ENCODE measurements at places on chromosomes 6 and 20.

GRCh38 chr20:37534401-37535157, 6.9 kb upstream of the BLCAP start:
- DNase-seq = peak; percentile 69

- DNase-seq = no peak
Measured at GRCh38 chr6:118639054-118639964, 12.1 kb downstream of the CEP85L start.

DNA sequence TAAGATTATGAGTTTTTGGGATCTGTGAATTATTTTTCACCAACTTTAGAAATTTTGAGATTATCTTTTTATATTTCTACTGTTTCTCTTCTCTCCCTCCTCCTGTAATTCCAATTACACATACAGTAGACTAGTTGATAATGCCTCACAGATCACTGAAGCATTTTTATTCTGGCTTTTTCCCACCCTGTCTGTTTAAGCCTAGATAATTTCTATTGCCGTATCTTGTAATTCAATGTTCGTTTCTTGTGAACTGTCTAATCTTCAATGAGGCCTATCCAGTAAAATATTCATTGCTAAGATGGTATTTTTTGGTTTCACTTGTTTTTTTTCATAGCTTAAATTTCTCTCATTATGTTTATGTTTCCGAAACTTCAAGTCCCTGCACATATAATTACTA, 12.0 kb downstream of the MDN1 start:
- DNase-seq = no peak

GRCh38 chr20:64166721-64167615, 2.7 kb downstream of the MYT1 start:
- DNase-seq = no peak

- DNase-seq = no peak
Measured at GRCh38 chr20:11305406-11305805, 612.3 kb upstream of the BTBD3 start.

DNA sequence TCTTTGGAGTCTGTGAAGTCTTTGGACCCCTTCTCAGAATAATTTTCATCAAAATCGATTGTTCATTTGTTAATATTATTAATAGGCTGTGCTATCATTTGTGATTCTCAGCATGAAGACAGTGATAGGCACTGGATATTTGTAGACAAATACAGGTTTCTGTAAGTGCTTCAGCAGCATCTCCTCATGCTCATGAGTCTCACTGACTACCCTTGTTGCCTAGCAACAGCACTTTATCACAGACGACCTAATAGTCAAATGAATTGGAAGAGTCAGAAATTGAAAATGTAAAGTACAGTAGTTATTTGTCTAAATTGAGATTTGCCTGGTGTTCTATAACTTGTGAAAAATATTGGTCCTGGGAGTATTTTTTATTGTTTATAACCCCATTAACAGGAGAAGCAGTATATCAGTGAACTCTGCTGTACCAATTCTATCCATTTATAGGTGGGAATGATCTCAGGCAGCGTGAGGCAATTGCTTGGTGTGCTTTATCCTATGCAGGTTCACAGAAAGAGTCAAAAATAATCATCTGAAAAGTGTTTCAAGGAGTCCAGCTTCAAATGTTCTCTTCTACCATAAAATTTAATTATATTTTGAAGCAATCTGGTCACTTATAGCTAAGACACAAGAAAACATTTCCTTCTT, 684.6 kb downstream of the RFPL4B start:
- DNase-seq = no peak

DNA sequence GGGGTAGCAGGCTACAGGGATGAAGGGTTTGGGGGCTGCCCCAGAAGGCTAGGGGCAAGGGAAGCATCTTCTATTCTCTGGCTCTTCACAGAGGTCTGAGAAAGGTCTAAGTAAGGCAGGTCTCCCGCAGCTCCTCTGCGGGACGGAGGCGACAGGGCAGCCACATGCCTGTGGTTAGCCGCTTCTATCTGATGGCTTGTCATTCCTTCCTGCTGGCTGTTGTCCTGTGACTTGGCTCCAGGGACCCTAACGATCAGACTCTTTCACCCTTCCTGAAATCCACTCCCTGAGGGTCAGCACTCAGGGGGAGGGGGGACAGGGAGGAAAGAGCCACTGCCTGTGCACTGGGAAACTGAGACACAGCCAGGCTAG, 673 bp downstream of the CST7 start:
- no peak for DNase-seq

DNA sequence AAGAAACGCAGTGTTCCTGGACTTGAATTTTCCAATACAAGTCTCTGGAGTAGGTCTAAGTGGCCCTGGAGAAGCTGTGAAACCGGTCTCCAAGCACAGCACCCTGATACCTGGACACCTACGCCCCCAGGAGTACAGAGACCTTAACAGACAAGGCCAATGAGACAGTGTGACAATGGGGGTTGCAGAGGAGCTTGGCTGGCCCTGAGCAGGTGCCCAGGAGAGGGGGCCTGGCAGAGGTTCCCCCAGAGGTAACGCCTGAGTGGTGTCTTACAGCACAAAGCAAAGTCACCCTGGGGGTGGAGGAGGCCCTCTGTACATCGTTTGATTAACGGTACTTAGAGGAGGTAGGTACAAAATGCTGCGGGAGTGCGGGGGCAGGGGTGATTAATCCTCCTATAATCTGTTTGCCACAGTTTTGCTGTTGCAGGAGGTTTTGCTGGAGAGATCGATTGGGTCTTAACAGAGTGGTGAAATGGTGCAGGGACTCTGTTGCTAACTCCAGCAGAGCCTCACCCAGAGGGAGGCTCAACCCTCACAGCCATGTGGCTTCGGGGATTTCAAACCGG, 37.3 kb upstream of the APCDD1L start:
- no peak for DNase-seq

GRCh38 chr6:141598487-141598886, 534.2 kb upstream of the GJE1 start:
- DNase-seq = no peak

DNA sequence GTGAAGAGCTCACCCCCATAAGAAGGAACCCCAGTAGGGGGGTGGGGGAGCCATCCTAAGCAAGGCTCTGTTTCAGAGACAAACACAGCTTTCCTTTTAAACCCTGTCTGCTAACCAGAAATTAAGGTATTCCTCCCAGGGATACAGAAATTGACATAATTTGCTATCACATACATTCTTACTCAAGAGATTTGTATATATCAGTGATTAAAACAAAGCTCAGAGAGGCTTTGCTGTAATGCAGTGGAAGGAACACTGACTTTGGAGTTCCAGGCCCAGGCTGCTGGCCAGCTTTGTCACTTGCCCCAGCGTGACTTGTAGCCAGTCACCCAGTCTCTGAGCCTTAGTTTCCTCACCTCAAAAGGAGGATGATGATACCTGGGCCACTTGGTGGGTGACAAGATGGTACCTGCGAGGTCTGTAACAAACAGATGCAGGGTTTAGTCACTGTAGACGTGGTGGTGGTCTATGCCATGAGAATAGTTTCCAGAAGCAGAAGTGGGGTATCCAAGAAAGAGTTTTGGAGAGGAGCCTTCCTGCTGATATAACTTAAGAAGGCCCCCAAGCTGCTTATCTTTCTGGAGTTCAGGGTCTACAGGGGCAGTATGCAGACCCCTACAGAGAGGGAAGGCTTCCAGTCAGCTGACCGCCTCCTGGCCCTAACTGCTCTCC, 3.2 kb upstream of the FOXF2 start:
- DNase-seq = no peak

GRCh38 chr6:19454001-19454720, 383.0 kb upstream of the ID4 start:
- no peak for DNase-seq

- no peak for DNase-seq
Measured at GRCh38 chr20:31704225-31705119, 18.2 kb downstream of the BCL2L1 start.

GRCh38 chr6:108559884-108560462, 744 bp upstream of the FOXO3 start:
- peak; percentile 76 for DNase-seq

DNA sequence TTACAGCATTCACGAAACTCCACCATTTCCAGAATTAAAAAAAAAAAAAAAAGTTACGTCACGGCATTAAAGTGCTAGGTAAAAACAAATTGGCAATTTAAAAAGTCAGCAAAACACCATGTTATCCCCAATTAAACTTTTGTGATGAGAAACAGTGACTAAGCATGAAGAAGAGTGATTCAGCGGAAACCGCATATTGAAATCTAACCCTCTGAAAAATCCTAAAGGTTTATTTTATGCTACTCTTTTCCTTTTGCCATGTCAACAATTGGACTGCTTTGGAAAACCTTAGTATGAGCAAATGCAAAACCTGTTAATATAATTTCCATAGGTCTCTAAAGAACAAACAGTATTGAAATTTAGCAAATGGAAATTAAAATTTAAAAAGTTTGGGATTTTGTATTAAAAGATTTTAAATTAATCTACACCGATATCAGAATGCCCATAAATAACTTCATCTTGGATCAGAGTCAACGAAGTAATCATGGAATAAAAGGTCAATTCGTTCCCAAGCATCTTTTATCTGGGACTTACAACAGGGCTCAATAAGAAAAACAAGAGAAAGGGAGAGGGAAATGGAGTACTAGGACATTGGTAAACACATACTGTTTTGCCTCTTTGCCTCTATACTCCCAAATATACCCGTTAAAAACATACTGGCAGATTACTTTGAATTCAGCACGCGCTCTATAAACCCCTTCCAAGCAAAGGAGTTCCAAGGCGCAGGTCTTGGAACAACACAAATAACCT, 1.1 kb downstream of the FBXO30 start:
- DNase-seq = peak; percentile 52

GRCh38 chr6:69985180-69985579, 118.8 kb downstream of the COL19A1 start:
- DNase-seq = no peak

DNA sequence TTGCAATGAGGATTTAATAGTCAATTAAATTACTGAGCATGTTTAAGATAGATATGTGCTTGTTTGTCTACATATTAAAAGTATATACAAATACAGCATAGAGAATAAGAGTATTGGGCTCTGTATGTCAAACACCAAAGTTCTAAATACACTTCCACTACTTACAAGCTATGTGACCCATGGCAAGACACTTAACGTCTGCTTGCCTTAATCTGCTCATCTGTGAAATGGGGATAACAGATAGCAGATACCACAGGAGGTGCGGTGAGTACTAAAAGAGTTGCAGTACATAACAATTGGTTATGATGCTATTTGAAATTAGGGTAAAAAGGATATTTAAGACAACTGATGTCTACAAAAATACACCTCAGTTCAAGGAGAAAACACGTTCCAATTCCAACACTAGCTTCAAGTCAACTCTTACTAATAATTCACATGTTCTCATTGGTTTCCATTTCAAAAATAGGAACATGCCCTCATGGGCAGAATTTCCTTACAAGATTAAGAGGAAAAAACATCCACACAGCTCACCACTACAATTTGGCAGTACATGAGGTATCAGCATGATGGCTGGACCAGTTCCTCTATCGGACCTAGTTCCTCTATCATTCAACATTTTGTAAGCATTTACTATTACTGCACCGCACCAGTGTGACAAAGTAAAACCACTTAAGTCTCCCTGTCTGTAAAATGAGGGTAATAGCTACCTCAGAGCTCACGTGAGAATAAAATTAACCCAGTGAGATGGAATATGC, 101.1 kb downstream of the SMLR1 start:
- no peak for DNase-seq

DNA sequence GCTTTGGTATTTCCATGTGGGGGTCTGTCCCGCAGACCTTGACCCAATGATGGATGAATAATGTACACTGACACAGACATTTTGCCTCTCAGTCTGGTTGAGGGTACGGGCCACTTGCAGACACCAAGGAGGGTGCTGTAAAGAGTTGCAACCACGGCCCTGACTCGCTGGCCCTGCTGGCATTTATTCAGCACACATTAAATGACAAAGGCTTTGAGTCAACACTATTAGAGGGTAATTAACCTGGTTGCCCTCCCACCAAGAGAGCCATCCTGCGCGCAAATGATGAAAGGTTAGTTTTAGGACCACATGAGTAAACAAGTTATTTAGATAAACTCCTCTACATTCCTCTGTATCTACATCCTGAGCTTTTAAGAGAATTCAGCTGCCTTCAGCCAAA, 308.9 kb upstream of the MMS22L start:
- no peak for DNase-seq

GRCh38 chr6:13863699-13864155, 49.4 kb upstream of the MCUR1 start:
- DNase-seq = no peak

- no peak for DNase-seq
Measured at GRCh38 chr6:144265061-144265357, 20.1 kb upstream of the UTRN start.

GRCh38 chr6:87213364-87213763, 58.0 kb downstream of the ZNF292 start:
- DNase-seq = no peak

- DNase-seq = no peak
Measured at GRCh38 chr6:87573307-87574024, 16.3 kb downstream of the RARS2 start.

DNA sequence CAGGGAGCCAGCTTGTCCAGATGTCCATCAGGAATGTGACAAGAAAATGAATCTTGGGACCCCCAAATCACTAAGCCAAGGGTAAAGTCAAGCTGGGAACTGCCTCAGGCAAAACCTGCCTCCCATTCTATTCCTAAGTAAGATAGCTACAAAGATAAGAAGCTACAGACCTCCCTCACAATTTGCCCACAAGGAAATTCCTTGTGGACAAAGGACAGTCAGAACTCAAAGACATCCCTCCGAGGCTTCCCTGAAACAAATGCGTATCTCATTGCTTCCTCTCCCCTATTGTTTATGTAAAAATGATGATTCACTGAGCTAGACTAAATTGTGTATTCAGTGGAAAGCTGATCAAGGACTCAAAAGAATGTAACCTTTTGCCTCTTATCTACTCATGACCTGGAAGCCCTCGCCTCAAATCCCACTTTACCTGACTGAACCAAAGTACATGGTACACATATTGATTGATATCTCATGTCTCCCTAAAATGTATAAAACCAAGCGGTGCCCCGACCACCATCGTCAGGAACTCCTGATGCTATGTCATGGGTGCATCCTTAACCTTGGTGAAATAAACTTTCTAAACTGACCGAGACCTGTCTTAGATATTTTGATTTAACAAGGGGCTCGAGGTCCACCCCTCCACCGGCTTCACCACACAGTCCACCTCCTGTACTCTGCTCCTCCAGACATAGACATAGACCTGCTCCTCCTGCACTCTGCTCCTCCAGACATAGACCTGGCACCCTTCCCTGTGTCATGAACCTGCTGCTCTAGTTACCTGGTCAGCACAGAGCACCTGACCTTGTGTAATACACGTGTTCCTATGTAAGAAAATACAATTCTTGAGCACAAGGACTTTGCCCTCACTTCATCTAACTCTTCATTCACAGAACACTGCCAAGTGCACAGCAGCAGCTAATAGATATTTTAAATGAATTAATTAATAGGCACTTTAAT, 81.4 kb downstream of the WDR27 start:
- peak; percentile 29 for DNase-seq

- DNase-seq = no peak
Measured at GRCh38 chr6:155224618-155225017, 39.2 kb upstream of the CLDN20 start.

- DNase-seq = peak; percentile 78
Measured at GRCh38 chr6:26520850-26521599, 17.1 kb upstream of the HMGN4 start.
